ENCODE measurements at places on chromosomes 3 and 15.

GRCh38 chr15:62389885-62390790 is 225.1 kb upstream of the C2CD4B start:
- peak; percentile 32 for DNase-seq

DNA sequence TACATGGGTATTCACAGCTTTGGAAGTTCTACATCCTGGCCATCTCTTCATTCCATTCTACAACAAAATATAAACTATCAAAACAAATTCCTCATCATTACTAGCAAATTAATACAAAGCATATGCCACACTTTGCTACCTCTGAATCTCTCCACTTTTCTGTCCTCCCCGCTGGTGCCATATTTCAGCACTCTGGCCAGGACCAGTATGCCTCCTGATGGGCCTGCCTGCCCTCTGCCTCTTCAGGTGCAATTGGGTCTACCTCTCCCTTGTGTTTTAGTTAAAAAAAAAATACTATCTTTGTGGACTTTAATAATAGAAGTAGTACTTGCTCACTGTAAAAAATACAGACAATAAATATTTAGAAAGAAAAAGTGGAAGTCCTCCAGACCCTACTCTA is 448.8 kb downstream of the WDR72 start:
- no peak for DNase-seq

GRCh38 chr3:47592066-47592795 is 13.6 kb upstream of the CSPG5 start:
- no peak for DNase-seq

DNA sequence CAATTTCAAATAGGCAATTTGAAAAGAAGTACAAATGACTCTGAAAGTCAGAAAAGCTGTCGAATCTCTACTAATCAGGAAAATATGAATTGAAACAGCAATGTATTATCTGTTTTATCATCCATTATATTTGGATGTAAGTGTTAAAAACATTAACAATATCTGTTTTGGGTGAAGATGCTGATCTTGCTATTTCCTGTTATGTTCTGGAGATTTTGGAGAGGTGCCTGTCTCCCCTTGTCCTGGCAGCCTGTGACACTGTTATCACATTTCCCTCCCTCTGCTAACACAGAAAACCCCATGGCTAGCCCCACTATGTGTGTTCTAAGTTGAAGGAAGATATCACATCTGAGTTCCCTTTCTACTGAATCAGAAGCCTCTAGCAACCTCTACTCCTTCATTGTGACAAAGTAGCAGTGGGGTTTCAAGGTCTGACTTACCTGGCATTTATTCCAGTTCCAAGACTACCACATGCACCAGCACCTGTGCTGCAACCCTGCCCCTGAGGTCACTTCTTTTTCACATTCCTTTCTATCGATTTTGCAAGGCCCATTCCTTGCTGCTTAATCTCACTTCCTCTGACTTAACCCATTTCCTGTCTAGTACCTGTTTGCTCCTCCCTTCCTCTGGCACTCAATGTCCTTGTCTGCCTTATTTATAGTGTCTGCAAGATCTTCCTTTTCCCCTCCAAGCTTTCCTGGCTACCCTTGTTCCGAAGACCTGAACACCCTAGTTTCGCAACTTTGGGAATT is 95.5 kb upstream of the COL8A1 start:
- no peak for DNase-seq

GRCh38 chr15:42594095-42594494 is 18.7 kb downstream of the STARD9 start:
- no peak for DNase-seq

DNA sequence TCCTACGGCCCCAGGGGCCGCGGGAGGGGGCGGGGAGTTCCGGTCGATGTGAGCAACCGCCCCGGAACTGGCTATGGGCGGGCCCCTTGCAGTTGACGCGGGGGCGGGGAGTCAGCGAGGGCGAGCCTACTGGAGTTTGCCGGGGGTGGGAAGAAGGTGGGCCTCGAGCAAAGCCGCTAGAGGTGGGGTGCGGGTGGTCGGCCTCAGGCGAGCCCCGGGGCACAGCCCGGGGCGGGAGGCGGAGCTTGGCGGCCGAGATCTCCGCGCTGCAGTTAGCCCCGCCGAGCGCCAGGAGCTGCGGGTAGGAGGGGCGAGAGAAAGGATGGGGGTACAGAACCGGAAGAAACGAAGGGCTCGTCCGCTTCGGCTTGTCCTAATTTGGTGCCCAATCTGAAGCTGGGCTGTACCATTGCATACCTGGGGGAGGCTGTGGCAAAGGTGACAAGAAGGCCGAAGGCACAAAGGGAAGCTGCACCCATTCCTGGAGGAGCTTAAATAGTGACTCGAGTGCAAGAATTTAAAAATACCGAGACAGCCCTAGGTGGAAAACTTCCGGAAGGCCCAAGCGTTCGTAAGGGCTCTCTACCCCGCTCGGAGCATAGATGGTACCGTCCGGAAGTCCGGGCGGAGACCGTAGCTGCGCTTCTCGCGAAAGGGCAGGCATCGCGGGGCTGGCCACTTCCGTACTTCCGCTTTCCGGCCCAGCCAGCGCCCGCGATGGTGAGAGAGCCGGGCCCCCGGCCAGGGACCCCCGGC is at the start of the genes ARPC4 and TADA3:
Gene ARPC4 (plus strand): TSS at position 678 of the 756 bp plus-strand sequence. CDS start 40 bp downstream, at position 718.
Gene TADA3 (minus strand): TSS at position 69 of the 756 bp plus-strand sequence. CDS start 1,007 bp downstream, outside the sequence.
- peak; percentile 74 for DNase-seq

DNA sequence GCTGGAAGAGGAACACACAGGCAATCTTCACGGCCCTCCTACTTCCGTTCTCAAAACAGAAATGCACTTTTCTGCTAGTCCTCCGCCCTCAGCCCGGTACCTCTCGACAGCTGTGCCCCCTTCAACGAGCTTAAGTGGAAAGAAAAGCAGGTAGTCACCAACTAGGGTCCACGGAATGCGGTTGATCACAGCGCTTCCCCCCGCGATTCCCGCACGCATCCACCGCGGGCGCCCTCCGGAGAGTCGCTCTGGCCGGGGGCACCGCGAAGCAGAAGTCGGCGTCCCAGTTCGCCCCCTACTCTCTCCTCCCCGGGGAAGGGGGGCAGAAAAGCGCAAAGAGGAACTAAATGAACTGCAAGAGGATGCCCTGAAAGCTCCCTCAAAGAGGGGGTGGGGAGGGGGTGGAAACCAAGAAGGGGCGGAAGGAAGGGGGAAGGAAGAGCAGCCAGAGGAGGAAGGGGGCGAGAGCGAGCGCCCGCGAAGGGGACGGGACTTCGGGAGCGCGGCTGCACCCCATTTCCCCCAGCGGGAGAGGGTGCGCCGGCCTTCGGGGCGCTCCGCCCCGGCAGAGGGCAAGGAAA is 738 bp downstream of the ACAP2 start:
- no peak for DNase-seq

DNA sequence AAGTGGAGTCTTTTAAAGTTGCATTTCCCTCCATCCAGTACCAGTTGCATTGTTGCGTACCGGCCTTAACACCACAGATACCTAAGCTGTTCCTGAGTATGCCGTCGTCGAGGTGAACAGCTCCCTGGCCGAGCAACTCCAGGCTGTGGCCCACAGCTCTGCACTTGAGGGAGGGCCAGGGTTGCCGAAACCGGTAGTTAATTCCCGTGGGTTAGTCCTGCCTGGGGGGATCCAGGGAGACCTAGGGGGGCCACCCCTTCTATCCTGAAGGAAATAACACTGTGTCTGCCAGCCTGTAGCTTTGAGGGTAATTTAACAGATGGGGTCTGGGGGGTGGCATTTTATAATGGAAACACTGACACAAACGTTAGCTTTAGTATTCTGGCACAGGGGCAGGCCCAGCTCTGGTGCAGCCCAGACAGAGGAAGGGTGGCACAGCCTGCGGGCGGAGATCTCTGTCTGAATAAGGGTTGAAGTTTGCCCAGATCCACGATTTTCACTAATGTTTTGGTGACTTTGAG is 60.8 kb downstream of the RGMA start:
- DNase-seq, result no peak

GRCh38 chr15:78914027-78914764 is 30.6 kb downstream of the CTSH start:
- DNase-seq, result no peak

Data from NCI-H510A treated with DMSO at 0.1 percent for 48 hours (cell line).